ENCODE measurements at places on chromosomes 4 and X.

DNA sequence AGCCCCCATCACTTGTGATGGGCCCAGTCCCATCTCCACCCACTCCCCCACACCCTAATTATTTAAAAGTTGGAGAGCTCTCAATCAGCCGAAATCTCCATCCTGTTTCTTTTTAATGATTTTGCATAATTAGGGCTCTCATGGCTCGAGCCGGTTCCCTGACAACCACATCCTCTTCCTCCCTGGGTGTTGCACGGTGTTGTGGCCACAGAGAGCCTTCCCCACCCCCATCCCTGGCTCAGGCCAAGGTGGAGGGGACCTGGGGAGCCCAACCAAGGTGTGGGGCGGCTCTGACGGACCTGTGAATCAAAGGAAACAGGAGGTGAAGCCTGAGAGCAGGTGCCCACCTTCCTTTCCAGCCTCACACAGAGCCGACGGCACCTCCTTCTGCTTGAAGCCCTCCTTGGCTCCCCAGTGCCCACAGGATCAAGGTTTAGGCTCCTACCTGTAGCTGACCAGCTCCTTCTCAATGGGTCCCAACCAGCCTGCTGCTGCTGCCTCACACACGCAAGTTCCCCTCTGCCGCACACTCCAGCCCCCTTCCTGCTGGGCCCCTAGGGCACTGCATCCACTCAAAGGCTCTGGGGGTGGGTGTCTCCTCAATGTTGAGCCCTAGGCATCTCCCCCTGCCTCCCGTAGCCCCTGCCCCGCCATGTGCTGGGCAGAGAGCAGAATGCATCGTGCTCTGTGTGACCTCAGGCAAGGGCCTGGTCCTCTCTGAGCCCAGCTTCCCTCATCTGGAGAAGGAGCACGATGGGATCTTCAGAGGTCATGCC, 68.7 kb downstream of the WFS1 start:
- no peak for DNase-seq

GRCh38 chr4:167210166-167210565, 24.1 kb downstream of the SPOCK3 start:
- no peak for DNase-seq

DNA sequence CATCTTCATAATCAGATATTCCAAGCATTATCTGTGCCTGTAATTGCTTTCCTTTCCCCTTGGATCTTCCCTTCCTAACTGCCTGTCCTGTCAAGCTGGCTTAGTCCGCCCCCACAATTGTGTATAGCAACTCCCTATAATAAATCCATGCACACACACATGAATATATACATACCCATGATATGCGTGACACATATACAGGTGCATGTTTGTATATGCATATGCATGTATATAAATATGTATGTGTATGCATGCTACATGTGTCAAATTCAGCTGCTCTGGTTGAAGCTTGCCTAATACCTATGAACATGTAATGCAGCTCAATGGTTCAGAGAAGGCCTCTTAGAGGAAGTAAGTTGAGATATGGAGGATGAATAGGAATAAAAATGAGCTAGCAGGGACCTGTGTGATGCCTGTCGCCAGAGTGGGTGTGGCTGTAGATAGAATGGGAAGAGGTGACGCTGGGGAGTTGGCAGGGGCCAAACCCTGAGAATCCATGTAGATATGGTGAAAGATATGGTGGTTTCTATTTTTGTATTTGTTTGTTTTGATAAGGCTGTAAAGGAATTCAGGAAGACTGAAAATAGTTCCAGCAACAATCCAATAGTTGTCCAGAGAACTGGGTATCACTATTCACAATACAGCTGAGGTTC, 595.0 kb upstream of the BOD1L1 start:
- DNase-seq: no peak

DNA sequence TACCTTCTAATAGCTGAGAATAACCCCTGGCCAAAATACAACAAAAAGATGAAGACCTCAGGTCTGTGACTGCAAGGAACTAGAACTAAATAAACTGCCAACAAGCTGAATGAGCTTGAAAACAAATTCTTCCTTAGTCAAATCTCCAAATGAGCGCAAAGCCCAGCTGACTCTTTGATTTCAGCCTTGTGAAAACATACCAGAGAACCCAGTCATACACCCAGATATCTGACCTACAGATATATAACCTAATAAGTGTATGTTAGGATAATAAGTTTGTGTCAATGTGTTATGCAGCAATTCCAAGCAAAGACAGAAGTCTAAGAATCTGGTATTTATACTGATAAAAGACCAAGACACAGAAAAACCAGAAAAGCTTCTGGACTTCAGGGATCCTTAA, 38.0 kb upstream of the ADGRL3 start:
- DNase-seq: no peak

DNA sequence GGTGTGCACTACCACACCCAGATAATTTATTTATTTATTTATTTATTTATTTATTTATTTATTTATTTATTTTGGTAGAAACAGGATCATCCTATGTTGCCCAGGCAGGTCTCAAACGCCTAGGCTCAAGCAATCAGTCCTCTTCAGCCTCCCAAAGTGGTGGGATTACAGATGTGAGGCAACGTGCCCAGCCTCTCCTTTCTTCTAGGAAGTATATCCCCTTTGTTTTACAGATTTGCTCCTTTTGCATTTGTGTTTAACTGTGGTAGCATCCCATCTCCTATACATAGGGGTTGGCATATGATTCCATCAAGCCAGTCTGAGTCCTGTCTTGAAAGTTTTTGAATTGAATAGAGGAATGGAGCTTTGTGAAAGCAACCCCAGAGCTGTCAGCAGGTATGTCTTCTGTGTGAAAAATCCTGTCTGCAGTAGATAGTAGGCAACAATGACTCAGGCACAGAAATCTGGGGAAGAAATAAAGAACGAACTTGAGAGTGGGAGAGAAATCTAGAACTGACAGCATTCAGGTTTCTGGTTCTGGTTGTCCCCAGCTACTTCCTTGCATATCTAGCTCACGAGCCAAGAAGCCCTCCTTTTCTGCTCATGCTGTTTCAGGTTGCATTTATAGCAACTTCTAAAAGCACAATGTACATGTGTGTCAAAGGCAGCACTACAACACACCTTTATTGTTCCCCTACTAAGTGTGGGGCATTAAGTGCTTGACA, 113.7 kb upstream of the LSM6 start:
- DNase-seq: no peak

DNA sequence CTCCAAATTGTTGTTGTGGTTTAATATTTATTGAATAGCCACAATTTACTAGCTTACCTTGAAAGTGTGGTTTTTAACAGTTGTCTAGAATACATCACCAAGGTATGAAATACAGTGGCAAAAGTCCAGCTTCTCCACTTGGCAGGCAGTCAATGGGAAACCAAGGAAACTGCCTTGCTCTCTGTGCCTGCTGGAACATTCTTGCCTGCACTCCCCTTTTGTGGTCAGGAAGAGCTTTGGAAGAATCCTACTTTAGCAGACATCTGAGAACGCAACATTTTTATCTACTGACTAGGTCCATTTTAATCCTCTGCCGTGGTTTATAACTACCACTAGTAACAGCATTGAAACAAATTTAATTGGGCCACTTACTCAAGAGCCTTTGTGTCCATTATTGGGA, 64.5 kb downstream of the TENM3 start:
- DNase-seq: no peak

- DNase-seq: no peak
Observed at GRCh38 chrX:139091066-139091465, 379.5 kb upstream of the FGF13 start.

GRCh38 chrX:28398342-28398741, 188.9 kb upstream of the IL1RAPL1 start:
- no peak for DNase-seq

DNA sequence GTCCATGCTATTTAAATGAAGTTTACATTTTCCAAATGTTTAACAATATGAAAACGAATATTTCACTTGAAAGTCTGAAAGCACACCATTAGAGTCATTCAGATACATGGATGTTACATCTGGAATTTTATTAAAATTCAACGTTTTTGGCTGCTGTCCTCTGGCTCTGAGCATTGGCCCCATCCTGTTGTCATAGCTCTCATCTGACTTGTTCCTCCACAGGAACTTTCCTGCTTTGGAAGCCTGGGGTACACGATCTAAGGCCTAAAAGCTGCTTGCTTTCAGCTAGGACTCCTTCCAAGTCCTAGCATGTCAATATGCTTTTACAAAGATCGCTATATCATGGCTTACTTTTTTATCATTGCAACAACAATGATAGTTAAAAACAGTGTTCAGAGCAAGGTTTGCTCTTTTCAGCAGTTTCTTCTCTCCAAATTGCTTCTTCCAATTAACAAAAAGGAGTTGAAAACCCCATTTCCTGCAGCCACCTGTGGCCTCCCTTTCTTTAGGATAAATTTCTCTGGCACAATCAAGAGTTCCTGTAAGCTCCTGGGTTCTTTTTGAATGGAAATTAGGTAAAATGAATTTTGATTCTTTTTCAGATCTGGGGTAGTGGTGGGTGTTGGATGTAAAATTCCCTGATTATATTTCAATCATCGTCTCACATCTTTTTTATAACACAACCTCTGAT, 413.4 kb upstream of the AGA start:
- no peak for DNase-seq

DNA sequence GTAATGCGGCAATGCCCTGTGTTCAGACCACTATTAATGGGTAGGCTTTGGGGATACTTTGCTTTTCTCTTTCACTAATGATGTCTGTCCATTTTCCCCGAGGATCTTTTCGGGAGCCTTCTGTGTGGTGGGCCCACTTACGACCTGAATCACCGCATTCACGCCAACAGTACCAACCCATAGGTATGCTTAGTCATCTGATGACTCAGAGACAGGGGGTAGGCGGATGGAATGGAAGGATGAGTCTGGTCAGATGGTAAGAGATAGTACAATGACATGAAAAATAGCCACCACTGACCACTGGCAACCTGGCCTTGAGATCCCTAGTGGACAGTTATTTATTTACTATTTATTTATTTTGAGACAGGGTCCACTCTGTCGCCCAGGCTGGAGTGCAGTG, 76.0 kb upstream of the DHRSX start:
- DNase-seq: no peak

- no peak for DNase-seq
Observed at GRCh38 chrX:130147631-130148030, 18.0 kb downstream of the AIFM1 start.

DNA sequence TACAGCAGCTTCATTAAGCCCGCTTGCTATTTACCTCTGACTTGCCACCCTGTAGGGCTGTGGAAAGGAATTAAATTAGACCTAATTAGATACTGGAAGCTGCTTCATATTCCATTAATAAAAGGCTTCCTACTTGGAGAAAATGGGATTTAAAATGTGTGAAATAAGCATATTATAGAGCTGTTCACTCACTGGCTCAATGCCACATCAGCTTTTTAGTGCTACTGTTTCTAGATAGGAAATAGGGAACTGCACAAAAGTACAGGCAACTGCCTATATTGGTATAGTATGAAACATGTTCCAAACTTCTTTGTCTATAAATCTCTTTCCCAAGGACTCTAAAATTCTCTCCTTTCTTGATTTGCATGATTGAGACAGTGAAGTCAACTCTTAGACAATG, 407.9 kb upstream of the AADAT start:
- DNase-seq: no peak

GRCh38 chrX:42869659-42870476, 91.9 kb upstream of the PPP1R2C start:
- DNase-seq: no peak

- DNase-seq: no peak
Observed at GRCh38 chr4:140641105-140641555, 72.4 kb upstream of the UCP1 start.

DNA sequence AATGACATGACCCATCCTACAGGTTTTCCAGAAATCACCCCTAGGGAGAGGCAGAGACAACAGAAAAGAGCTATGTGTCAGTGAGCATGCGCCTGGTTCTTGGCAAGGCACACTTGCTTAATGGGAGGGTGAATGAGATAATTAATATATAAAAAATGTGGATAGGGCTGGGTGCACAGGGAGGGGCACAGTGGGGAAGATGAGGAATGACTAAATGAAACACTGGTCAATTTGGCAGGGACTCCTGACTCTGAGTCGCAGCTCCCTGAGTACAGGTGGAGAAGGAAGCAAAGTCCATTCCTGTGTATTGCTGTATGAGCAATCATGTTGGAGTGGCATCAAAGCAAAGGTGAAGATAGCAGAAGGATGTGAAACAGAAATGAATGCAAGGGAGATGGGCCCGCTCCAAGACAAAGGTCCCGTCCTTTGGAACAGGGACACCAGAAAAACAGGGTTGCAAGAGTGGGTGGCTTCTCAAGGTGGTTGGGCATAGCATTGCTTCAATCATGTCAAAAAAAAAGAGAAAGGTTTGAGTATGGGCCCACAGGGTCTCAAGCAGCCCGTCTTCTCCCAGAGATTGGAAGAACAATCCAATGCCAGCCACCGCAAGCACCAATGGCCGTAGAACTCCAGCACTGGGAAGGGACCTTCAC, 278.4 kb upstream of the AGTR2 start:
- DNase-seq: no peak

DNA sequence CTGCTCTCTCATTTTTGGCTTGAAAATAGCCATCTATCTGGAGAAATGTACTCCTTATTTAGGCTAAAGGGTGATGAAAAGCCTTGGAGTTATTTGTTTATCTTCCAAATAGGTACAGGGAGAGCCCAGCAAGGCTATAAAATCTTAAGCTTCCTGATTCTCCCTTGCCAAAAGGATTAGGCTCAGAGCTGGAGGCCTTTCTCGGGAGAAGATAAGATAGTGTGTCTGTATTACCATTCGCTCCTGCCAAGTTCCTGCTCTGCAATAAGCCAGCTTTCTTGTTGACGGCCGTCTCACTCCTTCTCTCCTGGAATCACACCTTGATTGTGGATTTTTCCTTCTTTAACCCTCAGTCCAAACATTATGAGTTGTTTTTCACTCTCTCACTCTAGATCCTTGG, 171.8 kb upstream of the TTC29 start:
- no peak for DNase-seq

DNA sequence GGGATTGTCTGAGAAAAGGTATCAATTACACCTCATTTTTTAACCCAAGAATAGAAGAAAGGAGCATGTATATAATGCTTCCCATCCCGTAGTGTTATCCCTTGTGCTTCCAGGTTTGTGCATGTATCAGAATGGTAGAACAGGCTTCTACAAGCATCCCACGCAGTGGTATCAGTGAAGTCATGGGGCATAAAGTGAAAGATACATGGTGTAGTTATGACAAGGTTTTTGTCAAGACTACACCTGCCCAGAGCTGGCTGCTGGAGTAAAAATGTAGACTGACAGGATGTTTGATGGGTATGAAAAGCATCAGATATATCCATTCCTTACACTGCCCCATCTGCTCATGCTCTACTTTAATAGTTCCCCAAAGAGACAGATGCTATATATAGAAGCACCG, 9.5 kb downstream of the TLR1 start:
- DNase-seq: no peak

GRCh38 chr4:10684631-10685030, at the start of gene CLNK:
CLNK (minus strand) TSS chr4:10684768; CDS start chr4:10667869, 16,899 bp downstream.
- DNase-seq: no peak

DNA sequence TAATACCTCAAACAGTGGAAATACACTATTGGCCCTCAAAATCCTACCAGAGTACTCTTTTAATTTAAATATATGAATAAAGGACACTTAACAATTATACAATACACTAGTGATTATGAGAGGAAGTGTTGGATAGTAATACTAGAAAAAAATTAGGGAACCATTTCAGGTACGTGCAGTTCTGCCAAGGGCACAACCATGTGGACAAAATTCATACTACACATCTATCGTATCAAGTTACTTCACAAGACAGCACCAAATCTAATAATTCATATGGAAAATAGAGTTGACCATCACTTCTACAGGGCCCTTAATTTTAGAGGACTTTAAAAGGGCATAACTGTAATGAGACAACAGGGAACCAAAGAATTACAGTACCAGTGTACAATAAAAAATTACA, 69.2 kb upstream of the ZCCHC13 start:
- DNase-seq: no peak
